ENCODE measurements at places on chromosomes 12 and 14.

- DNase-seq, result peak; percentile 28
These were observed at the start of gene NCOR2 for GRCh38 chr12:124566997-124567672. Gene NCOR2, minus strand, starts transcription at chr12:124567612. Its CDS starts 72,361 bp downstream, at chr12:124495251.

DNA sequence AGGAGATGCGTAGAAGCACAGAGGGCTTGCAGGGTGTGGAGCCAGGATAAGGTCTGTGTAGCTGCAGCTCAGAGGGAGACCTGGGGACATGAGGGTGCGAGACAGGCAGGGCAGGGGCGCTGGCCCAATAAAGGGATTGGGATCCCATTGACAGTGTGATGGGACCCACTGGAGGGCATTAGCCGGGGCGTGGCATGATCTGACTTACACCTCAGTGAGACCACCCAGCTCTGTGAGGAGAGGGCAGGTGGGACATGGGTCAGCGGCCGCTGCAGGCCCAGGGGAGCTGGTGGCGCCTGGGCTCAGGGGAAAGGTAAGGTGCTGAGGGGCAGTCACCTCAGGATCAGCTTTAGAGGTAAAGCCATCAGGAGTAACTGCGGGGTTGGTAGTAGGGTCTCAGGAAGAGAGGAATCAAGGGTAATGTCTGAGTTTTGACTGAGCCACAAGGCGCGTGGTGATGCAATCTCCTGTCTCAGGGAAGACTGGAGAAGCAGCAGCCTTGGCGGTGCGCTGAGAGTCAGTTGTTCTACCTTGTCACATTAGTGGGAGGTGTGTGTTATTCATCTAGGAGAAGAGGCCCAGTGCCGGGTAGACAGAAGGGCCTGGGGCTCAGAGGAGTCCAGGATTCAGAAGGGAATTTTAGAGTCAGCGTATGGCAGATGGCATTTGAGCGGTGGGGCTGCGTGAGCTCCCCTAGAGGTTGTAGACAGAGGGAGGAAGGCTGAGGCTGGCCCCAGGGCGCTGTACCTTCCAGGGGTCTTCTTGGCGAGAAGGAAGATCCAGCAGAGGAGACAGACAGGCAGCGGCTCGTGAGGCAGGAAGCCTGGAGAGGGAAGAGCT lies 30.8 kb upstream of the BDKRB2 start:
- DNase-seq, result no peak

GRCh38 chr14:73173092-73173735 lies 36.9 kb downstream of the PSEN1 start:
- DNase-seq, result no peak

- no peak for DNase-seq
These were observed 40.5 kb downstream of the JAG2 start for GRCh38 chr14:105128059-105128458.

DNA sequence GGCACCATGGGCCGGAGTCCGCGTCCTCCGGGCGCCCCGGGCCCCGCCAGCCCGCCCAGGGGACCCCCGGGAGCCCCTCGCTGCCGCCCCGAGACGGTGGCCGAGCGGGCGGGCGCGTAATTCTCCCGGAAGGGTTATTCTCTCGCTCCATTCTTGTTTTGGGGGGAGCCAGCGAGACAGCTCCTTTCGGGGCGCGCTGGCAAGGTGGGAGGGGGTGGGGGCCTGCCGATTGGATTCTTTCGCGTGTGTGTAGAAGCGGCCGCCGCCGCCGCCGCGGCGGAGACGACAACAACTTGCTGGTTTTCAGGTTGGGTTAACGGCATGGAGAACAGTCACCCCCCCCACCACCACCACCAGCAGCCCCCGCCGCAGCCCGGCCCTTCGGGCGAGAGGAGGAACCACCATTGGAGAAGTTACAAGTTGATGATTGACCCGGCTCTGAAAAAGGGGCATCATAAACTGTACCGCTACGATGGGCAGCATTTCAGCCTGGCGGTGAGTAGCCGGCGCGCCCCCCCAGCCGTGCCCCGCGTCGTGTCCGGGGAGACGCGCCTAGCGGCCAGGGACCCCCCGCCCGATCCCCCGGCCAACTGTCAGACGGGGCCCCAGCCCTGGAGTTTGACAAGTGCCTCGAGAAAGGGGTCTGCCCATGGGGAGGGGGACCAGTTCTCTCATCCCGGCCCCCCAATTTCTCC lies 755 bp downstream of the SETD1B start:
- no peak for DNase-seq

DNA sequence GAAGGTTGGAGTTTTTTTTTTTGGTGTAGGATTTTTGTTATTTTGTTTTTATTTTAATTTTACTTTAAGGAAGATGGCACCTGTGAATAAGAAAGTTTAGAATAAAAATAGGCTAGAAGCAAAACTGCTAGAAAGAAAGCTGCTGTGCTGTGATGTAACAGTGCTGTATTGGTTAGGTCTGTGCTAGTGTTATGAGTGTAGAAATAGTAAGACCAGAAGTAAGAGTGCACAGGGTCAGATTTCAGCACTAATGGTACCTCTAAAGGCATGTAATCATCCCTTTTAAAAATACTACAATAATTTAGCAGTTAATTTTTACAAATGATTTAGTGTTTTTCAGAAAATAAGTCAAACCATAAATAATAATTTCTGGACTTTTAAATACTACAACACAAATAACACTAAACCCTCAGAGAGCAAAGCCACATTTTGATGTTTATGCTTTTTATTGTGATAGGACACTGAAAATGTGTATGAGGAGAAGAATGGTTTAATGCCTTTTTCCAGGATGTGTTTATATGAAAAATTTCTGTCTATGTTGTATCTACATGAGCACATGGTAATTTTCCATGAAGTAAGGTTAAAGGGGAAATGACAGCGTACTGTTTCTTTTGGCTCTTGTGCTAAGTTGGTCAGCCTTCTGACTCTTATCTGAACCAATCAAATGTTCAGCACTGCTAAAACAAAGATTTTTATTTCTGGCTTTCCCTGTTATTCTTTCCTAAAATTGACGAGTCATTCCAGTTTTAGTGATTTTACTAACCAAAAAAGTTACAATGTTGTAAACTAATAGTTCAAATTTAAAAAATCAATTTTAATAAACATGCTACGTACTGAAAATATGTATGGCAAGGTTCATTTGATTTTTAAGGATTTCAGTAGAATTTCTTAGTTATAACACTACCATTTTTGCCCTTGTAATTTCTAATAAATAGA lies 96.1 kb downstream of the PPHLN1 start:
- DNase-seq, result no peak

DNA sequence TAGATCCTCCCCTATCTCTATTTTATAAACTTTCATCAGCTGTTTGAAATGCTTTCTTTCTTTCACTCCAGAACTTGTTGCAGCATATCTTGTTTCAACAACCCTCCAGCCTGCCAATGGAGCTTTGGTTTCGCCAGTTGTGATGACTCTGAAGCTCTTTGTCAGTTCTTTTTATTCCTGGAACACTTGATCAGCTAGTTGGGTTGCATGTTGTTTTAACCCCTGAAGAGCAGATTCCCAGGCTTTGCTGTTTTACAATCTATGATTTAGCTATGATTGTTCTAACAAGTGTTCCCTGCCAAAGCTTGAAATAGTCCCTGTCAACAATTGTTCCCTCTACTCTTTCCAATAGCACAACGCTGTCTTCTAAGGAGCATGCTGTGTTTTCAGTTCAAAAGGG lies 50.6 kb upstream of the FUT8 start:
- no peak for DNase-seq

DNA sequence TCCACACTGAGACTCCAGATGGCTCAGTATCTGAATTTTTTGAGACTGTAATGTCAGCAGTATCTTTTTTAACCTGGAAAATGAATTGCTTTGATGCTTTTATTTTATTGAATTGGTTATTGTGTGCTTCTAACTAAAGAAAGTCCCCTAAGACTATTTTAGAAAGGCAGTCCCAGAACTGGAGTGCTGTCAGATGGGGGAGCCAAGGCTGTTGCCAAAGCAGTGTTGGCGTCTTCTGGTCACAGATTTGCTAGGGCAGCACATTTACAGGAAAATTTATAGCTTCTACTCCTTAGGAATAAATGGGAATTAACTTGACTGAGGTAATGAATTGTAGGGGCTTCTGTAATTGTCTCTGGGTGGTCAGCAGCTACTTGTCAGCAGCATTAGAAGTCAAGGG lies 157.1 kb upstream of the ARHGAP5 start:
- no peak for DNase-seq

DNA sequence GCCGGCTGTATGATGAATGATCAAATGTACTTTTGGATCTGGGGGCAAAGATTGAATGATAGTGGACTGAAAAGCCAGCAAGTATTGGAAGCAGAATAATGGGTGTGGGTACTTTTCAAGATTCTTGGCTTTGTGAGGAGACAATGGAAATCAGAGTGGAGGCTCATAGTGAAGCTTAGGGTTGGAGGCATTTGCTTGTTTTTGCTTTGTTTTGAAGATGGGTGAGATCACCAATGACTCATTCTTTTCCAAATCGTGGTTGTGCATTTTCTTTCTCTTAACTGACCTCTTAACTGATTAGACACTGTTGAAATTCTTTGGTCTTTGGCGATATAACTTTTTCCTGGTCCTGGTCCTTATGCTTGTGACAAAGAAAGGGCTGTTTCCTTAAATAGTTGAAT lies 54.4 kb downstream of the PELI2 start:
- DNase-seq, result no peak

GRCh38 chr12:83039413-83039812 lies 352.7 kb downstream of the TMTC2 start:
- no peak for DNase-seq

- peak; percentile 12 for DNase-seq
These were observed 154.0 kb upstream of the NUDT4 start for GRCh38 chr12:93223440-93224426.

DNA sequence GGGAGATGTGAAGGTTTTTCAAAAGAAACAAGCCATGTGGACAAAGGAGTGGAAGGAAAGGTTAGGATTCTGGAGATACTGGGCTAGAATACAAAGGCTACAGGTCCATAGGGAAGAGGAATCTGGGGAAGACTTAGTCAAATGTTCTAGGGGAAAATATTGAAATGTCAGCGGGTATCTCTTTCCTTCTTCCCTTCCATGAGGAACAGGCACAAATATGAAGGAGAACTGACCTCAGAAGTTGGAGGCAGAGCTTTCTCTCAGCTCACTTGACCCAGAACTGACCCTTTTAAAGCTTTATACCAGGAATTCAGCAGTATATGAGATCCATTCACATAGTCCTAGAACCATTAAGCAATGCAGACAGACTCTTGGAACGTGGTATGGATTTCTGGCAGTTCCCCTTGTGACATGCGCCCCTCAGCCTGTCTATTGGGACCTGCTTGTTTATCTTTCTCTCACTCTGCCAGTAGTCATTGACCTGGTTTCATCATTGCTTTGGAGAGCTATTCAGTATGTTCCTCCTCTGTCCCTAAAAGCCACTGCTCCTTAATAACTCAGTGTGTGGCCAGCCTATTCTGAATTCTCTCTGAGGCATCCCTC lies 43.0 kb upstream of the GSG1 start:
- no peak for DNase-seq

DNA sequence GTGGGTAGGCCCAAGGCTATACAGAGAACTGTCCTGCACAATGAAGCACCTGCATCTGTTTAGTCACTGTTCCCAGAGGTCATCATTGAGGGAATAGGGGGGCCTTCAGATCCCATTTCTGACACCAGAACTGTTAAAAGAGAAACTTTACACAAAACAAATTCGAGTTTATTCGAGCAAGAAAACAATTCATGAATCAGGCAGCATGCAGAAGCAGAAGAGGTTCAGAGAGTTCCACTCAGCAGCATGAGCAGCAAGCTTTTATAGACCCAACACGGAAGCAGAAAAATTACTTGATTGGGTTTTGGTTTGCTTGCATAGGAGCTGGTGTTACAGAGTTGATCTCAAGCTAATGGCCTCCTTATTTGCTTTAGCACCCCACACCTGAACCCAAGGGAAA lies 1.7 kb upstream of the SFSWAP start:
- no peak for DNase-seq

GRCh38 chr14:63182968-63183367 lies 21.3 kb upstream of the RHOJ start:
- no peak for DNase-seq

DNA sequence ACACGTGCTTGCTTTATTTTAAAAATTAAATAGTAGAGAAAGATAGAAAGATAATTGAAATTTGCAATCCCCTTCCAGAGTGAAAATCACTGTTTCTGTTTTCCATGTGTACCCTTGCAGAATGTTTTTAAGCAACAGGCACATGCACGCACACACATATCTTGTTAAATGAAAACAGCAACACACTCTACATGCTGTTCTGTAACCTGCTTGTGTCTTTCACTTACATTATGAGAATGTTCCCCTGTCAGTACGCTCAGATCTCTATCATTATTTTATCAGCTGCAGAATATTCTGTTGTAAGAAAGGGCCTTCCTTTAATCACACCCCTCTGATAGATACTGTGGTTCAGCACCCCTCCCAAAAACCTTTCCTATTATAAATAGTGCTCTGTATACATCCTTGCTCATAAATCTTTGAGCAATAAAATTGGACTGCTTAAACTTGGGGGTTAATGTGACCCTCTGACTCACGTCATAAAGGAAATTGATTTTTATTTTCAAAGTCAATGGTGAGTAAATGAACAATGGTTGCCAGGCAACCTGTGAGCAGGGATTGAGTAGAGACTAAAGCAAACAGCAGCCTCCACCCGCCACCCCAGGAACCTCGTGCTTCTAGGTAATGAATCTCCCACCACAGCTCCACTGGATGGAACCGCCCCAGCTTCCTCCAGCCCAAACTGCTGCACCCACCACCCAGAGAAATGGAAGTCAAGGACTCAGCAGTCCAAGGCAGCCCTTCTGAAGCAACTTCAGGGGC lies 31.9 kb upstream of the CHGA start:
- peak; percentile 20 for DNase-seq

- DNase-seq, result no peak
These were observed 51.8 kb downstream of the PPP2R5C start for GRCh38 chr14:101813171-101813759.

DNA sequence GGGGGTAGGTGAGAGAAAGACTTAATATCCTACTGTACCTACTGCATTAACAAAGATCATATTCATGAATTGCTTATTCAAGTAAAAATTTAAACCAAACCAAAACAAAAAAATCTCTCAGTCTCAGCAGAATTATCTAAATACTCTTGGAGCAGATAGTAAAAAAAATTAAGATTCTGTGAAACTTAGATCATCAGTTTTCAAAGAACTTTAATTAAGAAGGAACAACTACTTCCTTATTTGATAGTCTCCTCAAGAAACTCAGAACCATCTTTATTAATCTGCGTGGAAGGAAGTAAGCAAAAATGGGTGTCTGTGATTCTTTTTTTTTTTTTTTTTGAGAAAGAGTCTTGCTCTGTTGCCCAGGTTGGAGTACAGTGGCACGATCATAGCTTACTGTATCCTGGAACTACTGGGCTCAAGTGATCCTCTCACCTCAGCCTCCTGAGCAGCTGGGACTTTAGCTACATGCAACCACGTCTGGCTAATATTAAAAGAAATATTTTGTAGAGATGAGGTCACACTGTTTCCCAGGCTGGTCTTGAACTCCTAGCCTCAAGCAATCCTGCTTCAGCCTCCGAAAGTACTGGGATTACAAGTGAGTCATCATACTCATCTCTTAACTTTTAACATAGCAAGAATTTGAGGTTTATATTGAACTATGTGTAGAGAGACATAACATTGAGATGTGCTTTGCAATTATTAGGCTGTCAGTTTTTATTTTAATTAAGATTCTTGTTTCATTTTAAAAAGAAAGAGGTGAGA lies 37.4 kb downstream of the GAS2L3 start:
- DNase-seq, result no peak

Measured in Calu3 (cell line).